Renal cortex interstitium (tissue), 15 donors: ENCODE measurements at places on chromosomes 7 and 10.

DNA sequence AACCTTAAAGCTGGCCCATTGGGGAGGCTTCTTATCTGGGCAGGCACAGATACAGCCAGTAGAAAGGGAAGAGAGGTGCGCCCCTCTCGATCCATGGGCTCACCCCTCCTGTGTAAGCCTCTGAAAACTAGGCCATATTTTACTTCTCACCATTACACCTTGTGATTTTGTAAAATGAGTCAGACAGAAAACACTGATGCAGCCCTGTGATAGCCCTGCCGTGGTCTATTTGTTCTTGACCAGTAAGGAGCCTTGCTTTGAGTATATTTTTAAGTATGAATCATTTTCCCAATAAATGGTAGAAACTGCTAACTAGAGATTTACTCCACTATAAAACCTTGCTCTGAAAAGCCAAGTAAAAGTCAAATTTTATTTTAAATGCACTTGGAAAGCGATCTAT lies 329.8 kb upstream of the MBL2 start:
- no peak for DNase-seq

GRCh38 chr7:136183981-136184380 lies 206.8 kb upstream of the MTPN start:
- no peak for DNase-seq

DNA sequence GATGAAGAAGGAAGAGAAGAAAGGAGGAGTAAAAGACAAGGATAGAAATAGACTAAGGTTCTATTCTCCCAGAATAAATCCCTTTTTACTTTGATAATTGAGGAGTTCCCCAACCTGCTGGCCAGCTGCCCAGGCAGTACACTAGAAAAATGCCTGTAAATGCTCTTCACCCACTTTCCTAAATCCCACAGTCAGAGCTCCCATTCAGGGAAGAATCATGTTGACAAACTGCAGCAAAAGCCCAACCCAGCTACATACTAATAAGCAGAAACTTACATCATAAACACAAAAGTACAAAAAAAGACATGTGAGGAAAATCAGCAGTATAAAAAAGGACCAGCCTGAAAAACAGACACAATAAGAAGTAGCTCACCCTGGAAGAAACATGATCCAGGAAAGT lies 15.8 kb upstream of the KDM7A start:
- no peak for DNase-seq

DNA sequence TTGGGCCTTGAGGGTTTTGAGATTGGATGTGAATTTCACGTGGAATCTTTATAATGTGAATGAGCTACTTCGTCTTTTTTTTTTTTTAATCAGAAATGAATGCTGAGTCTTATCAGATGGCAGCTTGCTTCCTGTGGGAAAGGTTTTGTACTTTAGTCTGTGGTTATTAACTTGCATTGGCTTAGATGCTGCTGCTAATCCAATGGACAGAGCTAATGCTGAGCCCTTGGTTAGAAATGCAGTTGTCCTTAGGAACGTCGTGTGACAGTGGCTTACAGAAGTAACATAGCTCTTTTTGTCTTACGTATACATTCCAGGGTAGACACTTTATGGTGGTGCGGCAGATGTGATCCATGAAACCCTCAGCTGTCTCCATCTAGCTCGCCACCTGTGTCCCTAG lies 32.8 kb downstream of the ADCY1 start:
- no peak for DNase-seq

DNA sequence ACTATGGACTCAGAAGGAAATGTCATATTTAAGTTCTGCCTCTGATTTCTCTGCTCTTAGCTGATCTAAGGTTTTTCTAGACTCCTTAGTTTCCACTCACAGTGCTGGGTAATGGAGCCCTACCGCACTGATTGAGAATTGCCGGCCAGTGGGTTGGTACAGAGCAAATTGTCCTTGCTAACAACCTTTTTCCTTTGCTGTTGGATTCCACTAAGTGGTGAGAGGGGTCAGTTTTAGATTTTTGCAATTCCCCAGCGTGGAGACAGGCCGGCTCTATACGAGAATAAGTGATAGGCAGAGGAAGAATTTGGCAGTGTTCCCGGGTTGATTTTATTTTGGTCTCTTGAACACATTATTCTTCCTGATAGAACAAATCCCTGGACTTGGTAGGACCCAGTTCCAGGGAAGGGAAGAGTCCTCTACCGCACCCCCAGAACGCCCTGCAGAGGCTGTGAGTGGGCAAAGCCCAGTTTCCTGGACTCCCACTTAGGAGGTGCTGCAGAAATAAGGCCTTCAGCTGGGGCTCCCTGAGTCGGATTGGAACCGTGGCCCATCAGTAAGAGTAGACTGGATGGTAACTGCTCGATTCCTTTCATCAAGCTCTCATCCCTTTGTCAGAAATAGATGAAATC lies 3.0 kb upstream of the NRP1 start:
- DNase-seq, result peak; percentile 56

- no peak for DNase-seq
Observed at GRCh38 chr10:97907830-97908229, 58.2 kb downstream of the GOLGA7B start.

GRCh38 chr7:129188892-129189660 lies 643 bp downstream of the SMO start:
- no peak for DNase-seq

- DNase-seq, result peak; percentile 33
Observed at GRCh38 chr7:44196450-44196872, 4.3 kb upstream of the YKT6 start.

- no peak for DNase-seq
Observed at GRCh38 chr7:131225619-131226513, 101.8 kb upstream of the MKLN1 start.

DNA sequence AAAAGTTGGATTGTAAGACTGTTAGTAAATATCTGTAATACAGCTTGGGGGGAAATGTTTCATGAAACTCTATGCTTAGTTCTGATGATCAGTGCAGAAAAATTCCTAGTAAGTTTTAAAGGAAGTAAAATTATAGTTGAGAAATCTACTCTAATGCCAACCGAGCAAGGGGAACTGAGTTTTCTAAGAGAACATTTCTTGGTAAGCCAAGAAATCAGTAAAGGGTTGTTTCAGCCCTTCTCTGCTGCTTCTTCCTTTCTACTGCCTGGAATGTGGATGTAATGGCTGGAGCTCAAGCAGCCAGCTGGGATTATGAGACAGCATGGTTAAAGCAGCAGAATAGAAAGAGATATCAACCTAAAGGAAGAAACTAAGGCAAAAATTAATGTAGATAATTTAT lies 15.9 kb upstream of the AKR1B1 start:
- no peak for DNase-seq

GRCh38 chr7:143299840-143300239 lies 11.7 kb downstream of the CASP2 start:
- DNase-seq, result no peak

DNA sequence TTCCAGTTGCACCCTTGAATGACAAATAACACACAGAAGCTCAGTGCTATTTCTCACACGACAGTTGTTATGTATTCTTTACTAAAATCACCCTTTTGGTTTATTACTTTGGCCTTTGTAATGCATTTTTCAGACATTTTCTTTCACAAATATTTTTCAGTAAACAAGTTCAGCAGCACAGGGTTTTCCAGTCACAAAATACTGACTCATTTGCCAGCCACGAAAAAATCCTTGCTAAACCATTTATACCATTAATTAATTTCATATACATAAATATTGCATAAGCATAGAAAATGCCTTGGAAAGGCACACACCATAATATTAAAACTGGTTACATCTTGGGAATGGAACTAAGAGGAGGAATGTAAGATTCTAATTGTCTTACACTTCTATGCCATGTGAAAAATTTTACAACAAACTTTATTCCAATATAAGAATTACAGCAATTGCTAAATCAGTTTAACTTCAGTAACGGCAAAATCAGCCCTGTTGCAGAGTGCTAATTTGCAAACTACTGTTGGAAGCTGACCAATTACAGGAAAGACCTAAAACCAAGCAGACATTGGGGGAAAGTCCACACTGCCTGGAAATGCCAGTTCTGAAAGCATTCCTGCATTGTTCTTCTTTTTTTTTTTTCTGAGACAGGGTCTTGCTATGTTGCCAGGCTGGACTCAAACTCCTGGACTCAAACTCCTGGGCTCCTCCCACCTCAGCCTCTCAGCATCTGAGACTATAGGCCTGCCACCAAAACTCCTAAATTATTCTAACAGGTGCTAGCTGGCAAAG lies 31.6 kb upstream of the PBLD start:
- DNase-seq, result no peak

GRCh38 chr10:130340816-130341215 lies 204.6 kb downstream of the GLRX3 start:
- no peak for DNase-seq
